ENCODE measurements at places on chromosomes 7 and 10.

GRCh38 chr7:44402401-44403060 is 77.1 kb upstream of the CAMK2B start:
- DNase-seq: no peak

DNA sequence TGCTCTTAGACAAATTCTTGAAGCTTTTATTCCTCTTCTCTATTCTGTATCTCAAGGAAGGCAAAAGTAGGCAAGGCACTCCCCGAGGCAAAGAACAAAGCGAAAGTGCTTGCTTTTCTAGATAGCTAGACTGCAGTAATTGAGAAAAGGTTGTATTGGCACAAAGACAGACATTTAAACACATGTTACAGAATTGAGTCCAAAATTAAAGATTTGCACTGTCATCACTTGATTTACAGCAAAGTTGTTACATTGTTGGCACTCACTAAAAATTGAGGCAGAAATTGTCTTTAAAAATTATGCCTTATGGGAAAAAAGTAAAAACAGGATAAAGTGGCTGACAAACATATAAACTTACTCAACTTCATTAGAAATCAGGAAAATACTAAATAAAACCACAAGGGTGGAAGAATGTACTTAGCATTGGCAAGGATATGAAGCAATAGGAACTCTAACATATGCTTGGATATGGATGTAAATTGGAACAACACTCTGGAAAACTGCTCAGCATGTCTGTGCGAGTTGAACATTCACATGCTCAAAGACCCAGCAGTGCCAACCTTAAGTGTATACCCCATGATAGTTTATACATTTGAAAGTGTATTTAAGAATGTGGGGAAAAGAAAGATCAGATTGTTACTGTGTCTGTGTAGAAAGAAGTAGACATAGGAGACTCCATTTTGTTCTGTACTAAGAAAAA is 491.3 kb downstream of the GLRX3 start:
- no peak for DNase-seq

DNA sequence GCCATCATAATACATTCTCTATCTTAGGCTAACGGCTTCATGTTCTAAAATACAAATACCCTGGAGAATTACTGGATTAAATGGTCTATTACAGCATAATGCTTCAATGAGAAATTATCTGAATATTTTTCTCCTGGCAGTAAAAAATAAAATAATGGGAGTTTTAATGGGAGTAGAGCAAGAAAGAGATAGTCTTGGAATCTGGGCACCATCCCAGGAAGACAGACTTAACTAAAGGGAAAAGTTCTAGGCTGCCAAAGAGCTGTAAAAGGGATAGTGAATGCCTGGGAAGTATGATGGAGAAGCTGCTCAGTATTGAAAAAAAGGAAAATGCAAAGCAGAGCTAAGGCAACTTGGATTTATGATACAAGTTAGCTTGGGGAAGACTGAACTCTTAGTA is 12.1 kb upstream of the SYPL1 start:
- no peak for DNase-seq

GRCh38 chr10:76169246-76169645 is 737.8 kb downstream of the LRMDA start:
- no peak for DNase-seq

GRCh38 chr10:78341953-78342614 is 308.4 kb downstream of the RPS24 start:
- DNase-seq: no peak

All from activated T-helper 1 cell treated with anti-CD3 and anti-CD28 coated beads, Interleukin-2, amount 50 U/mL, for 16 hours (primary cell).